ENCODE measurements at places on chromosomes 7 and 10.

GRCh38 chr7:111093496-111093895 is 2.6 kb downstream of the LRRN3 start:
- DNase-seq: peak; percentile 55

DNA sequence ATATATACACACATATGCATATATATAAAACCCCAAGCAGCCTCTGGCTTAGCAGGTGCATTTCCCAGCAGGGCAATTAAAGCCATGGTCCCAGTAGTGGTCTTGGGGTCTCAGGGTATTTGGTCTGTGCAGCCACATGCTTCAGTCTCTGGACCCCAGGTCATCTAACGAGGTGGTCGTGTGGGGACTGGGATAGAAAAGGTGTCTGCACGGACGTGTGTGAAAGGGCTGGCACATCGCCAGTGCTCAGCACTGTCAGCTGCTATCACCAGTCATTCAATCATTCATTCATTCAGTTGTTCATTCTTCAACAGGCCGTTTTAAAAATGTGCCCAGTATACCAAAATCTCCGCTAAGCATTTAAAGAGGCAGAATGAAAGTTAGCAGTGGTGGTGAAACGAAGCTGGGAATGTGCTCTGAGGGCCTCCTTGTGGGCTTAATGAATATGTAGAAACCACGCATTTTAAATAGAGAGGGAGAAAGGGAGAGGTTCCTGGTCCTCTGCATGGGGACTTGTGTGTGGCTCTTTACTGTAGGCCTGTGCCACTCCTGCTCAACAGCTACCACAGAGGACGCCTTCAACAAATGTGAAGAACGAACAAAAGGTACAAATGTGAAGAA is 170.4 kb downstream of the EGFR start:
- no peak for DNase-seq

DNA sequence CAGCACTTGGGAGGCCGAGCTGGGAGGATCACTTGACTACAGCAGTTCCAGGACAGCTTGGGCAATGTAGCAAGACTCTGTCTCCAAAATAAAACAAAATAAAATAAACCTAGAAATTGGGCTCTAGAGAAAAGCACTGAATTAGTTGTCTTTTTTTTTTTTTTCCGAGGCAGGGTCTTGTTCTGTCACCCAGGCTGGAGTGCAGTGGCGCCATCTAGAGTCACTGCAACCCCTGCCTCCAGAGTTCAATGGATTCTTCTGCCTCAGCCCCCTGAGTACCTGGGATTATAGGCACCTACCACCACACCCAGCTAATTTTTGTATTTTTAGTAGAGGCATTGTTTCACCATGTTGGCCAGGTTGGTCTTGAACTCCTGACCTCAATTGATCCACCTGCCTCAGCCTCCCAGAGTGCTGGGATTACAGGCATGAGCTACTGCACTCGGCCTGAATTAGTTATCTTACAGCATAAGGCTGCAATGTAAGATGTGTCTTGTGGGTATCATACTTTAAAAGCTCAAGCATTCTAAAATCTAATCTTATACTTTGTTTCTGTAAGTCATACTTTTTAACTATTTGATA is 12.8 kb downstream of the MEIG1 start:
- peak; percentile 54 for DNase-seq

GRCh38 chr10:32005050-32005449 is 51.2 kb downstream of the KIF5B start:
- DNase-seq: peak; percentile 10

GRCh38 chr7:155223021-155223420 is 74.7 kb upstream of the INSIG1 start:
- no peak for DNase-seq

- DNase-seq: peak; percentile 53
These were observed 283.5 kb upstream of the PPP2R2D start for GRCh38 chr10:131617113-131617858.

DNA sequence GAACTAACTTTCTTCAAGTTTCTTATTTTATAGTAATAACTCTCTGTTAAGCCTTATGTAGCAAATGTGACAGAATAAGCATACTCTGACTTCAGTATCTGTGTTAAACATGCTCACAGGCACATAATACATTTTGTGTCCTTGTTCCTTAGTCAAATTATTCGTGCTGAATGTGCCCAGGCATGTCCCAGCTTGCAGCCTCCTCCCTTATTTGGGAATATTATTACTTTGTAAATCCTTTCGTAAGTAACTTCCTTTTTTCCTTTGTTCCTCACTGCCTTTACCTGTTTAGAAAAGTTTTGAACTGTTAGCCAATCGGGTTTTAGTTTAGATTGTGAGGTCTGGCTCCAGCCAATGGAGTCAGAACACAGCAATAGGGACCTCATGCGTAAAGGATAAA is 46.9 kb downstream of the GALNT11 start:
- DNase-seq: no peak

- no peak for DNase-seq
These were observed 70.9 kb upstream of the AMPH start for GRCh38 chr7:38702002-38702535.

- DNase-seq: no peak
These were observed 1.8 kb upstream of the PTPRZ1 start for GRCh38 chr7:121871188-121871587.

GRCh38 chr7:28298870-28299518 is 113.3 kb upstream of the CREB5 start:
- peak; percentile 62 for DNase-seq

DNA sequence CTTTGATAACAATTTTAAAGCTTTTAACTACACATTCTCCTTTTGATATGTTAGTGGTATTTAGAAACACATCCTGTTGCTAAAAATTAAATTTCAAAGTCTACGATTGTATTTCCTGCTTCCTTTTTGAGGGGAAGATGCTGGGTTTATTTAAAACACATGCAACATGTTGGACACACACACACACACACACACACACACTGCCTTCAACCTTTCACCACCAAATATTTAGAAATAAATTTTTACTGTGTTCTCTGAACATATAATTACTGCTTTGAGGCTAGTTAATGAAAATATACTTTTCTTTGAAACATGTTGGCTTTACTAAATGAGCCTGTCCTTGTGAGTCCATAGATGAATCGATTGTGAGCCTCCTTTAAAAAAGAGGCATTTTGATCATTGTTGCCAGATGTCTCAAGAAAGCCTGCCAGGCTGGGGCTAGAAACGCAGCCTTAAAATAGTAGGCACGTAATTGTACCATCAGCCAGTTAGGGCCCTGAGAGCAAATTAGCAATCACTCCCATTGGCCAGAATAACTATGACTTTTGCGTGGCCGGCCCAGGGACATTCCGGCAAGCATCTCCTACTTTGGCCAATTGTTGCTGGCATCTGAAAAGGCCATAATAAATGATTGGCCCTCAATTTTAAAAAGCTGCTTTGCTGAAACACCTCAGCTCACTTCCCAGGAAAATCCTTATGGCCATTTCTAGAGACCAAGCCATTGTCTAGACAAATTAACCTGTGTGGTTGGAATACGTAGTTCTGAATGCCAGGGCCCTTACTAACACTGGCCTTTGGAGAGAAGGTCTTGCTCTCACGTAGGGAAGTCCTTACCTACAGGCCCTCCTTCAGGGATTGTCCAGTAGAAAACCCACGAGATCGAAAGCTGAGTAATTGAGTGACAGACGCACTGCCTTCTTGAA is 9.9 kb upstream of the TEX36 start:
- DNase-seq: no peak

- no peak for DNase-seq
These were observed 2.0 kb downstream of the GFRA1 start for GRCh38 chr10:116270771-116271592.

DNA sequence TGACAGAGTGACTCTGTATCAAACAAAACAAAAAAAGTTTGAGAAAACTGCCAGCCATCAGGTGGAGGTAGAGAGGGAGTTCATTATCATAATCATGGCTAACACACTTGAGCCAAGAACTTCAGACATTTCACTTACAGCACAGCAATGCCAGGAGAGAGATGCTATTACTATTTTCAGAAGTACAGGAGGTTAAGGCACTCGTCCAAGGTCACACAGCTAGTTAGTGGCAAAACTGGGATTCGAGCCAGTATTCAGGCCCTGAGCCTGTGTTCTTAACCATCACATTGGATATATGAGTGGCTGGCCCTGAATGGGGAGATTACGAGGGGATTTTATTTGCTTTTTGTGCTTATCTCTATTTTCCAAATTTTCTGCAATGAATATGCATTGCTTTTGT is 24.8 kb upstream of the UNC5B start:
- no peak for DNase-seq

DNA sequence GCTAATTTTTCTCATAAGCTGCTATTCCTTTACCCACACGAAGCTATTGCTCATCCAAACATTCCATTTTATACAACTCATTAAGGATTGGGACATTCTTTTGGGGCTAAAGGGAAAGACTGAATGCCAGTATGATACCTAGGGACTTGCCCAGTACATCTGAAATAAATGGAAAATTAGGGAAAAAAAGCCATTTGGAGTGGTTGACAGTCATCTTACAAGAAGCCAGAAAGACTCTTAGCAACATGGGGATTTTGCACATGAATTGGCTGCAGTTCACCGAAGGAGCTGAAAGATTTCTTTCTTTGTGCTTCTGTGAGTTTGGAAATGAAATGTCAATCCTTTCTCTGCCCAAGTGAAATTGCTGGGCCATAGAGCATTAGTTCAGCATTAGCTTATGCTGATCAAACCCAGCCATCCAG is 43.3 kb upstream of the MTURN start:
- DNase-seq: no peak

DNA sequence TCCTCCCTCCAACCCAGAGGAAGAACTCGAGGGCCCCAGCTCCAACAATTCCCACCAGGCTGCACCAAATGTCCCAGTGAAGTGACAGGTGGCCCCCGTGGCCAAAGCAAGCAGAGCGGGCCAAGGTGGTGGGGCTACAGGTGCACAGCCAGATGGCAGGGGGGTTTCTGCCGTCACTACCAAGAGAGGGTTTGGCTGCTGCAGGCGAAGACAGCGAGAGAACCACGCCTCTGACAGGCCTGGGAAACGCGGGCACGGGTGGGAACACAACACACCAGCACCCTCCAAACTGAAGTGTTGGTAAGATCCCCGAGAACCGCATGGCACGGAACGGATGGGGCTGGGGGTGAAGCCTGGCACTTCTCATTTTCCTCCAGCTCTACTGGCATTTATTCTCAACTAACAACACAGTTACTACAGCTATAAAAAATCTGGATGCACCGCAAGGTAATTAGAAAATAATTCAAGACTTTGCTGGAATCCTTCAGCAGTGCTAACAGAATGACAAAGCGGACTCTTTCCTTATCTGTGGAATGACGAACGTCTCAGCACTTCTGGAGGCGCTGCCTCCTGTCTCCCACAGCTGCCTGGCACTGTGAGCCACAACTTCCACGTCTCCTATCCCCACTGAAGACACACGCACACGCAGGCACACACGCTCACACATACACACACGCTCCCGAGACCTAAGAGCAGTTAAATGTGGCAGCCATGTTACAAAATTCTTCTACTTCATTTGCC is 167.9 kb downstream of the TCERG1L start:
- no peak for DNase-seq

DNA sequence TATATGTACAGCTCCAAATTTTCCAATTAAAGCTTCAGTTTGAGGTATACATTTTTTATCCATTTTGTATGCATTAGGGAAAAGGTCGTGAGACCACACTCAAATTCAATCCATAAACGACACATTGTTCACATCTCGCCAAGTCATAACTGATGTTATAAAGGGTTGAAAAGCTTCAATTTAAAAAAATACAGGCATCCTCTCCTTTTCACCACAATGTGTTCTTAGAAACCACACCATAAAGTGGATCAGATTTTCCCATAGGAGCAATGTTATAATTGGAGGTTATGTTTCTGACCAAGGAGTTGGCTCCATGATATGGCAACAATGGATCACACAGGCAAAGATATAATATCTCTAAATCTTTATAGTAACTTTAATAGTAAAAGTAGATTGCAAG is 663.6 kb downstream of the PARD3 start:
- DNase-seq: no peak

DNA sequence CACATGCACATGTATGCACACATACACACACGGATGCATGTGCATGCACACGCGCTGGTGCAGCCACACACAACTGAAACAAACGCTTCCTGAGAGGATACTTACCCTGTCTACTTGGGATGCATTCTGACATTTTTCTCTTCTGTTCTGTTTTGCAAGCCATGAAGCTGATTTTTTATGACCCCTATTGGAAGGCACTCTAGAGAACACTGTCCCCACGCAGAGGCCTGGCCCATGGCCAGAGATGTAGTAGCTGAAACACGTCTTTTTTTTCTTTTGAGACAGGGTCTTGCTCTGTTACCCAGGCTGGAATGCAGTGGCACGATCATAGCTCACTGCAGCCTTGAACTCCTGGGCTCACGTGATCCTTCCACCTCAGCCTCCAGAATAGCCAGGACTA is 47.9 kb downstream of the VWA2 start:
- no peak for DNase-seq
